ENCODE measurements at places on chromosomes 5 and 9. TPM values are rescaled to one million over a fixed set of nuclear protein-coding genes. Genes with fewer than 3 reads are reported as not detected.

FGF10 gene
- 2.2 TPM for total RNA-seq

BTNL8 gene
- 57.2 TPM for total RNA-seq

PCDHB11 gene
- total RNA-seq, result 0.95 TPM

ACOT12 gene
- not detected for total RNA-seq

NOL8 gene
- total RNA-seq, result 31.0 TPM

GRCh38 chr9:92035687-92036410, 79.4 kb downstream of the SPTLC1 start:
- H3K4me3 ChIP-seq, result no peak overlapping the region
- peaks cover 9% of the 10 kb centered on the region for H3K4me1 ChIP-seq
- DNase-seq, result peak; percentile 27

C5orf58 gene
- total RNA-seq, result not detected

- no peaks in the 10 kb centered on the region for H3K36me3 ChIP-seq
- no peak for DNase-seq
- no peaks in the 10 kb centered on the region for H3K4me1 ChIP-seq
- no peak overlapping the region for H3K27ac ChIP-seq
- no peaks in the 10 kb centered on the region for H3K27me3 ChIP-seq
- no peak overlapping the region for H3K4me3 ChIP-seq
Observed at GRCh38 chr9:90047828-90048227, 443.0 kb downstream of the GADD45G start.

DNA sequence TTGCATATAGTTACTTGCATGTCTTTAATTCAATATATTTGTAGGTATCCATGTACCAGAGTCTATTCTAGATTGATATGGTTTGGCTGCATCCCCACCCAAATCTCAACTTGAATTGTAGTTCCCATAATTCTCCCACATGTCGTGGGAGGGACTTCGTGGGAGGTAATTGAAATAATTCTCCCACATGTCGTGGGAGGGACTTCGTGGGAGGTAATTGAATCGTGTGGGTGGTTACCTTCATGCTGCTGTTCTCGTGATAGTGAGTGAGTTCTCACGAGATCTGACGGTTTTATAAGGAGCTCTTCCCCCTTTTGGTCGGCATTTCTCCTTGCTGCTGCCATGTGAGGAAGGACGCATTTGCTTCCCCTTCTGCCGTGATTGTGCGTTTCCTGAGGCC, 16.5 kb downstream of the FBXL7 start:
- no peaks in the 10 kb centered on the region for H3K36me3 ChIP-seq
- H3K27ac ChIP-seq, result no peak overlapping the region
- no peak for DNase-seq
- no peak overlapping the region for H3K4me3 ChIP-seq
- no peaks in the 10 kb centered on the region for H3K4me1 ChIP-seq
- H3K27me3 ChIP-seq, result no peaks in the 10 kb centered on the region

Measured in transverse colon (tissue), 4 donors.